ENCODE measurements at places on chromosomes 2 and 18.

GRCh38 chr2:112204411-112204810, 50.4 kb downstream of the ZC3H8 start:
- H3K4me3 ChIP-seq: no peak overlapping the region
- no peaks in the 10 kb centered on the region for H3K4me1 ChIP-seq
- no peak overlapping the region for H3K27ac ChIP-seq
- H3K36me3 ChIP-seq: no peaks in the 10 kb centered on the region
- DNase-seq: no peak

- H3K4me1 ChIP-seq: peaks cover 63% of the 10 kb centered on the region
- no peak for DNase-seq
- no peaks in the 10 kb centered on the region for H3K27me3 ChIP-seq
- no peaks in the 10 kb centered on the region for H3K36me3 ChIP-seq
- H3K4me3 ChIP-seq: peak overlapping the region; percentile 5
These were observed 156.1 kb downstream of the HAUS1 start for GRCh38 chr18:46260016-46260878.

- no peak for DNase-seq
- H3K4me1 ChIP-seq: peaks cover 8% of the 10 kb centered on the region
- H3K36me3 ChIP-seq: no peaks in the 10 kb centered on the region
These were observed 68.3 kb downstream of the REV1 start for GRCh38 chr2:99421469-99421868.

DNA sequence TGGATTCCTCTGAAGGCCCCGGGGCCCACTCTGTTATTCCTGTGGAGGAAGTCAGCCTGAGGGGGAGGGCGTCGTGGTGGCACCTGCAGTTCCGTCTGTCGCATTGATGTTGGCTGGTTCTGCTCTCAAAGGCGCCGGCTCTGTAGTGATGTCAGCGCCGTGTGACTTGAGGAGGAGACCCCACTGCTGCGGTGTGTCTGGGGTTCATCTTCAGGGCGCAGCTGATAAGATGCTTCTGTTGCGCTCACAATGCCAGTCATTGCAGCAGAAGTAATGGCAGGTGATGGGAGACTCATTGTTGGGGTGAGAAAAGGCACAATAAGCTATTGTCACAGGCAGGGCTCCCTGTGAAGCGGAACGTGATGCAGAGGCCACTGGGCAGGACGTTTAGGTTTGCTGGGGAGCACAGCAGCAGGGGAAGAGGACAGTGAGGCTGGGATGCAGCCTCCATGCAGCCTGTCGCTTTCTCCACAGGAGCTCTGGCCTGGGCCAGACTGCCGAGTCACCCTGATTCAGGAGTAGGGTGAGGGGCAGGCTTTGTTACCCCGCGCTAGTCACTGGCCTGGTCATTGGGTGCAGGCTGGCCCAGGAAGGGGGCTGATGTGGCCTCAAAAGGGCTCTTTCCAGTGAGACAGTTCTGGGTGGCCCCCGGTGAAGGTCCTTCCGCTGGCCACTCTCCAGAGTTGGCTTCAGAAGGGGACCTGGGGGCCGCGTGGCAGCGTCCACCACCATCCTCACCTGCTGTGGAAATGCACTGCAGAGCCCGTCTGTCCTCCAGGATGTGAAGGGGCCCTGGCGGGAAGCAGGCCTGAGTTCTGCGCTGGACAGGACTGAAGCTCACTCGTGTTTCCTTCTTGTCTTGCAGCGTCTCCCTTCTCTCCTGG, 42.9 kb downstream of the SH3BP4 start:
- no peaks in the 10 kb centered on the region for H3K4me1 ChIP-seq
- H3K36me3 ChIP-seq: no peaks in the 10 kb centered on the region
- no peak overlapping the region for H3K4me3 ChIP-seq
- H3K27ac ChIP-seq: no peak overlapping the region
- no peaks in the 10 kb centered on the region for H3K27me3 ChIP-seq
- no peak for DNase-seq

DNA sequence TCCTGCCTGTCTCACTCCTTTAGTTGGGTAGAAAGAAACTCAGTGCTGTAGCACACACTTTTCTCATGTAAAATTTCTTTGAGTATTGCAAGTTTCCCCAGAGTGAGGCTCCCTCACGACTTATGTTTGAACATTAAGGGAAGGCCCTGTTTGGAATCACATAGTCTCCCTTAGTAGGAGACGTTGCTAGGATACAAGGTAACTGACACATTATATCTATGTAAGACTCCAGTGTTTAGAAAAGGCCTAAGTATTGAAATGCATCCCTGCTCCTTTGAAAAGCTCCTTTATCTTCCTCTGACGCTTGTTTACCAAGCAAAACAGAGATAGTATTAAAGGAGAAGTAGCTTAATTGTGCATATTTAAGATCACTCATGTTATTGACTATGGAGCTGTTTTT, 248.2 kb downstream of the PHLPP1 start:
- H3K27me3 ChIP-seq: no peaks in the 10 kb centered on the region
- H3K4me1 ChIP-seq: no peaks in the 10 kb centered on the region
- H3K4me3 ChIP-seq: no peak overlapping the region
- no peaks in the 10 kb centered on the region for H3K36me3 ChIP-seq
- DNase-seq: no peak

DNA sequence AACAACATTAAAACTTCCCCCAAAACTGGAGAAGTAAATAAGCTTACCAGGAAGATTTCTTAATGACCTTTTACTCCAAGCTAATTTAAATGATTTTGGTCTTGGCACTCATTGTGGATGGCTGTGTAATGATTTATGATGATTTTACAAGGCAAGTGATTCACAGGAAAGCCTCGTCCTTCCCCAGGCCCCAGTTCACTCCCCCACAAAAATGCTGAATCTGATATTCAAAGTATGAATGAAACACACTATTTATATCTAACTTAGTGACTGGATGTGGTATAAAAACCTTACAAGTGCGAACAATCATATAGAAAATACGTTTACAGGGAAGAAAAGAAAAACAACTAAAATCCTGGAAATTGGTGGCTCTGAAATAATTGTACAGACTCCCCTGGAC, 49.8 kb downstream of the ZNF516 start:
- H3K4me3 ChIP-seq: no peak overlapping the region
- peaks cover 54% of the 10 kb centered on the region for H3K4me1 ChIP-seq
- DNase-seq: no peak
- no peaks in the 10 kb centered on the region for H3K27me3 ChIP-seq
- H3K36me3 ChIP-seq: no peaks in the 10 kb centered on the region
- H3K27ac ChIP-seq: peak overlapping the region; percentile 49

- H3K4me3 ChIP-seq: no peak overlapping the region
- no peaks in the 10 kb centered on the region for H3K27me3 ChIP-seq
- DNase-seq: no peak
- no peak overlapping the region for H3K27ac ChIP-seq
These were observed 1261.6 kb upstream of the NXPH2 start for GRCh38 chr2:140041811-140042210.

DNA sequence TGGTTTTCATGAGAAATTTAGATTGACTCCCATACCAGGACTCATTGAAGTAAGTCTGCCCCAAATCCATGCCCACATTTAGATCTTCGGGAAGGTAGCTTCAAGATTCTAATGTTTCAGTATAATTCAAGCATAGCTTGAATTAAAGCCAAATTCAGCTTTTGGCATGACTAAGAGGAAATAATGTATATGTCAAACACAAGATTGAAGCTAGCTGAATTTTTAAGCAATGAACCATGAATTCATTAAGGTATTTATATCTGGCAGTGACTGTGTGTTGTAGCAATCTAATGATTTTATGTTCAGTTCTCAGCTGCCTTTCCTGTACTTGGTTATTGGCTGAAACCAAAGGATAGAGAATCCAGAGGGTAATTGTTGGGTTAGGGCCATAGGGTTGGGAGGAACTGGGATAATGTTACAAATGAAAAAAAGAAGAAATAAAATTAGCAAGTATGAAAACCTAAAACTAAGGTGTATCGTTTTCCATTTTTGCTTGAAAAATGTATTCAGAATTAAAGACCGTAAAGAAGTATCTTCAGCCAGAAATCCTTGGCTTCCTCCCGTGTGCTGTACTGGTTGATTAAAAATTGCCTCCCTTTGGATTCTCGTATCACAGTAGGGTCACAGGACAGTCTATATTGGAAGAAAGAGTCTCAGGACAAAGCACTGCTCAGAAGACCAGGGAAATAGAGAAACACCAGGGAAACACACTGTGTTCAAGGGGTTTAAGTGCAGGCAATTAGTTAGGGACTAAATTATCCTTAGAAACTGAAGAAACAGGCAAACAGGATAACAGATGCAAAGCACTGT, 119.0 kb upstream of the FN1 start:
- H3K36me3 ChIP-seq: no peaks in the 10 kb centered on the region
- DNase-seq: no peak
- no peak overlapping the region for H3K27ac ChIP-seq
- H3K4me1 ChIP-seq: no peaks in the 10 kb centered on the region
- H3K27me3 ChIP-seq: no peaks in the 10 kb centered on the region

GRCh38 chr18:13290856-13291271, 72.3 kb downstream of the LDLRAD4 start:
- DNase-seq: no peak
- H3K4me1 ChIP-seq: no peaks in the 10 kb centered on the region
- no peak overlapping the region for H3K27ac ChIP-seq
- H3K4me3 ChIP-seq: no peak overlapping the region
- no peaks in the 10 kb centered on the region for H3K27me3 ChIP-seq

GRCh38 chr2:10432311-10433181, 15.6 kb downstream of the ODC1 start:
- peaks cover 3% of the 10 kb centered on the region for H3K4me1 ChIP-seq
- DNase-seq: no peak
- H3K27ac ChIP-seq: no peak overlapping the region
- no peaks in the 10 kb centered on the region for H3K36me3 ChIP-seq
- peak overlapping the region; percentile 28 for H3K4me3 ChIP-seq

DNA sequence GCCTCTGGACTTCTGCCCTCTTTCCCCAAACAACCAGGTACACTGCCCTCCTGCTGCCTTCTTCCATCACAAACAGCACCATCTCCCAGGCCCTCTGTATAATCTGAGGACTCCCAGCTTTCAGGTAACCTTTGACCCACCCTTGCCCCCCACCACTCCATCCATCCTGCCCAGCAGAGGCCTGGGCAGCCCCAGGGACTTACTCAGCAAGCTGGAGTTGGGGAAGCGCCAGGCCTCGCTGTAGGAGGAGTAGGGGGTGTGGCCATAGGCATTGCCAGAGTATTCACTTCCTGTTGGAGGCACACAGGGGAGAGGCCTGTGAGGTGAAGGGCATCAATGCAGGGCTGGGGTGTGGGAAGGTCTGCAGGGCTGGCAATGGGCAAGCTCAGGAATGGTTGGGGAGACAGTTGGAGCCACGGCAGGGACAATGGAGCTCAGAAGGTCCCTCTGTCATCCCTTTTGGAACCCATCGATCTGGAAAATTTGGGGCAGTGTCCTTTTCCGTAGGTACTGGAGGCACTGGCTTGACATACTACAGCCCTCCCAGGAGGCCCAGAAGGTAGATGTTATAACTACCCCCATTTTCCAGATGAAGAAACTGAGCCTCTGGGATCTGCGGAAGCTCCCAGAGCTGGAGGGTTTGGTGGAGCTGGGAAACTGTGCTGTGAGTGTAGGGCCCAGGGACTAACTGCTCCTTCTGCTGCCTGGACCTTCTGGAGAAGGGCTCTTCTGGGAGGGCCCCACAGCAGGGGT, 46.3 kb downstream of the PSD4 start:
- H3K36me3 ChIP-seq: no peaks in the 10 kb centered on the region
- peak; percentile 47 for DNase-seq
- no peaks in the 10 kb centered on the region for H3K4me1 ChIP-seq

All from gastrocnemius medialis (tissue), 4 donors.